ENCODE measurements at places on chromosomes 3 and 15. TPM values are rescaled to one million over a fixed set of nuclear protein-coding genes. Genes with fewer than 3 reads are reported as not detected.

Gene TRAT1
- total RNA-seq: 0.64 TPM

Gene DOCK3
- total RNA-seq: 0.73 TPM

Gene MAP4
- 167 TPM for total RNA-seq

Gene SRGAP3
- 21.5 TPM for total RNA-seq

Gene OIP5
- total RNA-seq: 0.80 TPM

DNA sequence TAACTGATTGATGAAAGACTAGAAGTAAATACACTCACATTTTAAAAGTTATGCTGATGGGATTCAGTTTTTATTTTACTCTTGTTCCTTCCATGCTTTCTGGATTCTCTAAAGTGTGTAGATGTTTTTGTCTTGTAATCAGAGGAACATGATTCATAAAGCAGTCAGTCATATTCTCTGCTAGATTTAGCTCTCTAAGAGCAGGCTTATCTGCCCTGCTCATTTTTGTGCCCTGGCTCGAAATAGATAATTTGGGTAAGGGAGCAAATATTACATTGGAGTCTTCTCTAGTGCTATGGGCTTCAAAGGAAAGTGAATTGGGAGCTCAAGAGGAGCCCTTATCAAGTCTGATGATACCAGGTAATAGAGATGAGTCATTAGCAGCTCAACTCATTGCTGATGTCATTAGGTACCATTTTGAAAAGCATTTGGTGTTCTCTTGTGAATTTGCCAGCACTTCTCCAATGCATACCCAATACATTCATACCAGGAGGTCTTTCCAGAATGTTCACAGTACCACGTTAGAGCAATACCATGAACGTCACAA is 27.7 kb downstream of the SACM1L start:
- H3K27ac ChIP-seq: no peak overlapping the region
- H3K36me3 ChIP-seq: peaks cover 3% of the 10 kb centered on the region
- DNase-seq: no peak
- H3K4me1 ChIP-seq: no peaks in the 10 kb centered on the region
- no peak overlapping the region for H3K4me3 ChIP-seq

- peak overlapping the region; percentile 94 for H3K27ac ChIP-seq
- no peaks in the 10 kb centered on the region for H3K4me1 ChIP-seq
- H3K4me3 ChIP-seq: peak overlapping the region; percentile 70
- H3K27me3 ChIP-seq: no peaks in the 10 kb centered on the region
- no peaks in the 10 kb centered on the region for H3K36me3 ChIP-seq
Observed at GRCh38 chr3:88150371-88150770, 612 bp downstream of the C3orf38 start.

DNA sequence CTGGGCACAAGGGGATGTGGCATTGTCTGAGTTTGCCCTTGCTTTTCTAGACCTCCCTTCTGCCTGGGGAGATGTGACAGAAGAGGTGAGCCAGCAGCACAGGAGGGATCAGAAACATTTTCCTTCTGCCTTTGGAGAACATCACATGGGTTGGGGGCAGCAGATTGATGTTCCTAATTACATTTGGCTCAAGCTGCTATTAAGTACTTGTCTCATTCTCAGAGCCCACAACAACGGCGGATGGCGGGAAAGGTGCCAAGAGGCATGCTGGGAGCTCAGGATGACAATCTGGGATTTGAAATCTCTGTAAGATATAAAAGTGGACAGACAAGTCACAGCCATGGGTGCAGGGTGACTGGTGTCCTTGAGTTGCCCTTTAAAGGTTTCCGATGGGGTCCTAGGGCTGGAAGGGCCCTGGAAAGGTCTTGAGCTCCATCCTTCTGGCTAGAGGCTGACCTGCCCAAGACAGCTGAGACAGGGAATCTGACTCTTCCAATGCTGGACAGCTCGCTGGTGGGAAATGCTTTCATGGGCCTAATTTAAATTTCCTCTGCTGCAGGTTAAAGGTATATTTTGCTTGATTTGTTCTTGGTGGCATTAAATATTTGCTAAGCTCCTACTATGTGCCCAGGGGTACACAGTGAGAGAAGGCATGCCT is 2.4 kb upstream of the CORO2B start:
- H3K36me3 ChIP-seq: no peaks in the 10 kb centered on the region
- H3K27me3 ChIP-seq: no peaks in the 10 kb centered on the region
- no peak overlapping the region for H3K27ac ChIP-seq
- no peak for DNase-seq

DNA sequence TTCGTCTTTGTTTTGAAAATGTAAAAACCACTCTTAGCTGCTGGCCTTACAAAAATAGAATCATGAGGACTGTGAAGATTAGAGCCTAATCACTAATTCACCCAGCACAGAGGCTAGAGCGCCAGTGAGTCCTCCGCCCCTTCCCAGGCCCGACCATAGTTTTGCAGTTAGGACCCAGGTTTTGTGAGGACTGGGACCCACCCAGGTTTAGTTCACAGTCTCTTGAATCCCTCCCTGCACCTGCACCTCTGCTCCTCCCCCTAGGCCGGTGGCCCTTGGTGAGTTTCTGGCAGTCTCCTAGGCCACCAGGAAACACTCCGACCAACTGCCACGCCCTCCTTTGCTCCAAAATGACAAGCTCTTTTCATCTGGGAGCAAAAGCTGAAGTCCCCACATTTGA is 136.0 kb upstream of the CCDC54 start:
- H3K27me3 ChIP-seq: no peaks in the 10 kb centered on the region
- H3K4me1 ChIP-seq: no peaks in the 10 kb centered on the region
- H3K36me3 ChIP-seq: no peaks in the 10 kb centered on the region
- peak; percentile 61 for DNase-seq

GRCh38 chr3:45180899-45181298 is 34.7 kb upstream of the CDCP1 start:
- no peaks in the 10 kb centered on the region for H3K27me3 ChIP-seq
- H3K4me3 ChIP-seq: no peak overlapping the region
- H3K4me1 ChIP-seq: no peaks in the 10 kb centered on the region
- no peak for DNase-seq
- no peaks in the 10 kb centered on the region for H3K36me3 ChIP-seq
- H3K27ac ChIP-seq: no peak overlapping the region

DNA sequence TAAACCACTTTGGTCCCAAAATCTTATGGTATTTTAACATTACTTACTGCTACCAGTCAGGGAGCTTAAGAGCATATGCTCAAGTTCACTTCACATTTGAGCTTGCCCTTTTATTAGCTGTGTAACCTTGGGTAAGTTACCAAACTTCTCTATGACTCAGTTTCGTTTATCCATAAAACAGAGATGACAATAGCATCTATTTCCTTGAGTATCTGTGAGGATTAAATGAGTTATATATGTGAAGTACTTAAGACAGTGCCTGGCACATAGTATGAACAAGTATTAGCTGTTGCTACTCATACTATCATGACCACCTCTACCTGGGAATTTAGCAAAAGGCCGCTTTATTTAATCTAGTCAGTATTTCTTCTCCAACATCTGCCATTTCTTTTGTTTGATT is 5.9 kb downstream of the ATOSA start:
- DNase-seq: no peak
- H3K27me3 ChIP-seq: no peaks in the 10 kb centered on the region
- no peak overlapping the region for H3K4me3 ChIP-seq
- peaks cover 4% of the 10 kb centered on the region for H3K36me3 ChIP-seq
- H3K4me1 ChIP-seq: peaks cover 10% of the 10 kb centered on the region

- H3K36me3 ChIP-seq: no peaks in the 10 kb centered on the region
- no peak overlapping the region for H3K4me3 ChIP-seq
- no peak overlapping the region for H3K27ac ChIP-seq
- DNase-seq: no peak
- H3K27me3 ChIP-seq: no peaks in the 10 kb centered on the region
Observed at GRCh38 chr3:77296527-77296926, 256.6 kb downstream of the ROBO2 start.

- no peak overlapping the region for H3K27ac ChIP-seq
- H3K4me1 ChIP-seq: peaks cover 9% of the 10 kb centered on the region
- no peak for DNase-seq
- no peaks in the 10 kb centered on the region for H3K27me3 ChIP-seq
- no peaks in the 10 kb centered on the region for H3K36me3 ChIP-seq
Observed at GRCh38 chr3:146166415-146166821, 5.4 kb upstream of the PLOD2 start.

- H3K27me3 ChIP-seq: no peaks in the 10 kb centered on the region
- no peak for DNase-seq
- H3K4me3 ChIP-seq: no peak overlapping the region
- no peaks in the 10 kb centered on the region for H3K4me1 ChIP-seq
Observed at GRCh38 chr15:65900488-65900887, 31.2 kb downstream of the RAB11A start.

- no peak overlapping the region for H3K4me3 ChIP-seq
- no peak for DNase-seq
- H3K27me3 ChIP-seq: no peaks in the 10 kb centered on the region
- no peaks in the 10 kb centered on the region for H3K4me1 ChIP-seq
- no peaks in the 10 kb centered on the region for H3K36me3 ChIP-seq
- no peak overlapping the region for H3K27ac ChIP-seq
Observed at GRCh38 chr3:16252243-16252978, 12.3 kb downstream of the DPH3 start.

GRCh38 chr3:40445062-40445461 is 12.1 kb upstream of the RPL14 start:
- DNase-seq: no peak
- H3K27me3 ChIP-seq: no peaks in the 10 kb centered on the region
- H3K4me1 ChIP-seq: no peaks in the 10 kb centered on the region

DNA sequence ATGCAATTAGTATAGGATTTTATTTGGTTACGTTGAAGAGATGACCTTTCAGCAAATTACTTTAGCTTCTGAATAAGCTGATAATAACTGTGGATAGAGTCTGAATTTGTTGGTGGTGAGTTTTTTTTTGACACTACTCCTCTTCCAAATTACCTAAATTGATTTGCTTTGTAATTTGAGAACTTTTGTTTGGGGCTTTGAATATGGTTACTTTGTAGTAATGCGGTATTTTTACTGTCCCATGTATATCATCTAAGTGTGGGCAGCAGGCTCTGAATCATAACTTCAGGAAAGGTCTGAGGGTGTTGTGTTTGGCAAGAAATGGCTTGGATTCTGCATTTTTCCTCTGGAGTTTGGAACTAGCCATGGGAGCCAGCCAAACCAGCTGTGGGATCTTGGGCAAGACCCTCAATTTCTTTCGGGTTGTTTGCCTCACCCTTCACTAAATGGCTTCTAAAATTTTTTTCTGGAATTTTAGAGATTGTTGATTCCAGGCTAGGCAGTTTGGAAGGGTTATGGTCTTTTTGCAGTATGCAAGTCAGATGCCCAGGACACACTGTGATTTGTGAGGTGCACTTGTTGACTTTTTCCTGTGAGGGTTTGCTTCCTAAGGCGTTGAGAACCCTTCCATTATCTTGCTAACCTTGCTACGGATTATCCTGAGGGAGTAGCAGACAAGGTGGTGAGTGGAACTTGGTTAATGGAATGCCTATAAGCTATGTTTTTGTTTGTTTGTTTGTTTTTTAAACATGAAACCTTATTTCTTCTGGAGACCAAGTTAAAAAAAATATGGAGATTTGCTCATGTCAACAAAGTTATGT is 10.4 kb downstream of the PTPRG start:
- H3K27ac ChIP-seq: no peak overlapping the region
- H3K27me3 ChIP-seq: no peaks in the 10 kb centered on the region
- no peaks in the 10 kb centered on the region for H3K4me1 ChIP-seq
- H3K4me3 ChIP-seq: no peak overlapping the region

DNA sequence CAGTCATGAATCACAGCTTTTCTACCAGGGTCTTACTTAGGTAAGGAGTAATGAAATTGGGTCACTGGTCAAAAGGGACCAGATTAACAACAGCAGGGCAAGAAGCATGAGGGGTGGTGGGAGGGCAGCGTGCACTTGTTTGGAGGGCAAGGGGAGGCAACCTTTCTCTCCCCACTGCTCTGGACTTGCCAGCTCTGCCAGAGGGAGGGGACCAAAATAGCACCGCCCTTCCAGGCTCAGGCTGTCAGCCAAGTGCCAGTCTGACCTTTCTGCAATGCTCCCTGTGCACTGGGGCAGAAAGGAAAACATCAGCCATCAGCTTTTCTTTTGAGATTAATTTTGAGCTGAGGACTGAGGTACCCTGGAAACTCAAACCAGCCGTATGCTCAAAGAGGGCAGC is 4.5 kb upstream of the ULK3 start:
- no peaks in the 10 kb centered on the region for H3K27me3 ChIP-seq
- H3K4me3 ChIP-seq: no peak overlapping the region
- no peak for DNase-seq
- H3K27ac ChIP-seq: no peak overlapping the region
- peaks cover 13% of the 10 kb centered on the region for H3K36me3 ChIP-seq
- peaks cover 2% of the 10 kb centered on the region for H3K4me1 ChIP-seq

Data from breast epithelium (tissue), 4 donors.